ENCODE measurements at places on chromosomes 16 and 17. TPM values are rescaled to one million over a fixed set of nuclear protein-coding genes. Genes with fewer than 3 reads are reported as not detected.

KRTAP2-3 gene
- not detected for polyA plus RNA-seq

TPSG1 gene
- polyA plus RNA-seq: 25.4 TPM

DNA sequence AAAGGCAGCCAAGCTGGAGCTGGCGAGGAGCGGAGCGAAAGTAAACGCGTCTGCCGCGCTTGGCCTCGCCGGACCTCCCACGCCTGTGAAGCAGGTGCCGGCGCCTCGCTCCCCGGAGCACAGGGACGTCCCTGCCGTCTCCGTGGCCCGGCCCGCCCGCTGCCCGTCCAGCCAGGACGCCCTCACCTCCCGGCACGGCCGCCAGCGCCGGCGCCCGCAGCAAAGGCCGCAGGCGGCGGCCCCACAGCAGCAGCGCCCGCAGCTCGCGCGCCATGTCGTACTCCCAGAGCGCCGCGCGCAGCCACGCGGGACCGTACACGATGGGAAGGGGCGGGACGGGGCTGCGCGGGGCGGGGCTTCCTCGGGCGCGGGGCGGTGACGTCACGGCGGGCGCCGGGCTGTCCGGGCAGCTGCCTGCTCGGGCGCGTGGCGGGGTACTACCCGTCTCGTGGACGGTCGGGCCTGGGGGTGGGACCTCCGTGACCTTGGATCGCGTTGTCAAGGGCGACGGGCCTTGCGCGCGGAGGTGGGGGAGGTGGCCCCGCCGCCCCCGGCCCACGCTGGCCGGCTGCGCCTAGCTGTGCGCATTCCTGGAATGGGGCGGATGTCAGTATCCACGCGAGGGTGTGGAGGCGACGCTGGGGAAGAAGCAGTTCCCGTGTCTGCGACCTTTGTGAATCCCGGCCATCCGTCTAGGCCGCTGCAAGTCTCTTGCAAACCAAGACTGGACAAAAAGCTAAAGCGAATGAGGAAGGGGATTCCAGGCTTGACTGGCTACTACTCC lies at the start of gene TRAP1:
Gene TRAP1, minus strand, starts transcription at position 290 of the 784 bp plus-strand sequence. Its CDS starts 16 bp downstream, at position 274.
- peak within 1 kb of the TSS; percentile 95 for H3K4me3 ChIP-seq
- peaks cover 17% of the 10 kb centered on the region for H3K4me1 ChIP-seq
- H3K27me3 ChIP-seq: no peaks in the 10 kb centered on the region
- H3K27ac ChIP-seq: peak within 1 kb of the TSS; percentile 74

GRCh38 chr17:4167786-4168185 lies 24.8 kb downstream of the CYB5D2 start:
- H3K4me3 ChIP-seq: no peak overlapping the region
- H3K36me3 ChIP-seq: peaks cover 79% of the 10 kb centered on the region
- H3K27me3 ChIP-seq: no peaks in the 10 kb centered on the region
- no peak for DNase-seq
- no peaks in the 10 kb centered on the region for H3K4me1 ChIP-seq

DNA sequence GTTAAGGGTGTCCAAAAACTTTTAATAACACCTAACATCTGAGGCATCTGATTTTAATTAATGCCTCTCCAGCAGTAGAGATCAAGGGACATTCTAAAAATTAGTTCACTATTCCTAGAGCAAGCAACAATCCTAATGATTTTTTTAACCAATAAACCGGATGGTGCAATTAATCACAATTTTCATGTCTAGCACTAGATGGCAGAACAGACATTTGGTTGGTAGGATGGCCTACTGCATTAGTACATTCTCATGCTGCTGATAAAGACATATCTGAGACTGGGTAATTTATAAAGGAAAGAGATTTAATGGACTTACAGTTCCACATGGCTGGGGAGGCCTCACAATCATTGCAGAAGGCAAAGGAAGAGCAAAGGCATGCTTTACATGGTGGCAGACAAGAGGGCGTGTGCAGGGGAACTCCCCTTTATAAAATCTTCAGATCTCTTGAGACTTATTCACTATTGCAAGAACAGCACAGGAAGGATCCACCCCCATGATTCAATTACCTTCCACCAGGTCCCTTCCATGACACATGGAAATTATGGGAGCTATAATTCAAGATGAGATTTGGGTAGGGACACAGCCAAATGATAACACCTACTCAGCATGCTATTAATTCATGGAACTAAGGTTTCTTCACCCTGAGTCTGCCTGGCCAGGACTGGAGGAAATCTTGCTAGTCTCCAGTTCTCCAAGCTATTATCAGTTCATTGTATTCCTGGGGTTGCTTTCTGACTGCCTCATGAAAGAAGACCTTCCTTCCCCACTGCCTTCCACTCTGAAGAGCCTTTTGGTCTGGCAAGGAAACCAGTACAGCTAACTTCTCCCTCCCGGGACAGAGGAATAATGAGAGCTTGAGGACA lies 24.8 kb downstream of the HS3ST3A1 start:
- H3K36me3 ChIP-seq: no peaks in the 10 kb centered on the region
- H3K4me1 ChIP-seq: no peaks in the 10 kb centered on the region
- H3K4me3 ChIP-seq: no peak overlapping the region
- no peaks in the 10 kb centered on the region for H3K27me3 ChIP-seq

DNA sequence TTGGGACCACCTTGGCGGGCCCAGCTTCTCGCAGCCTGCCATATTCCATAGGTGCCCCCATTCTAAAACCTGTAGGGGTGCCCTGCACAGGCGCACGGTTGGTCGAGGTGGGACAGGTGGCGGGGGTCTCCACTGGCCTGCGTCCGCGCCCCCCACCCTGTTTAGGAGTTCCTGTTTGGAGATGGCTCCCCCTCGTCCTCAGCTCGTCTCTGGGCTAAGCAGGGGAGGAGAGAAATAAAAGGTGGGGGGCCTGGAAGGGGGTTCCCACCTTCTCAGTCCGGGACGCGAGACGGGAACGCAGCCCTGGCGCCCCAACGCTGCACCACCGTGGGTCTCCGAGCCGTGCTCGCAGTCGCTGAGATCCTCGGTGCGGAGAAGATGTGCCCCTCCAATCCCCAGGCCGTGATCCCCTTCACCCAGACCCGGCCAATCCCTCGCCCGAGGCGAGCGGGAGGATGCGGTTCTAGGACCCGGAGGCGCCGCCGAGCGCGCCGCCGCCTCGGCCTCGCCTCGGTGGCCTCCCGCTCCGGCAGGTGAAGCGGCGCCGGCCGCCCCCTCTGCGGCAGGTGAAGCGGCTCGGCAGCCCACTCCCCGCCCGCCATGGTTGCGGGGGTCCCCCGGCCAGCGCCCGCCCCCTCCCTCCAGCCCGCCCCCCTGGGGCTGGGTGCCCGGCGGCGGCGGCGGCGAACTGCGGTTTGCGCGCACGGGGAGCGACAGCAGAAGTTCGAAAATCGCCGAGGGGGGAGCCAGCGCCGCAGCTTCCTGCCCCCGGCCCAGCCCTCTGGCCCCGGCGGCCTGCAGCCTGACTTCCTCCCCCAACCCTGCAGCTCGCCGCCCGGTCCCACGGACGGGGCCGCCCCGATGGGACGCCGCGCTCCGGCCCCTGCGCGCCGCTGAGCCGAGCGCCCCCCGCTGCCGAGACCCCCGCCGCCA lies at the start of gene FMNL1:
Gene FMNL1, plus strand, starts transcription at position 805 of the 933 bp plus-strand sequence. CDS start 240 bp downstream, outside the sequence.
- H3K4me3 ChIP-seq: peak within 1 kb of the TSS; percentile 16
- peaks cover 54% of the 10 kb centered on the region for H3K27me3 ChIP-seq
- DNase-seq: no peak
- no peak within 1 kb of the TSS for H3K27ac ChIP-seq

- DNase-seq: no peak
- no peaks in the 10 kb centered on the region for H3K27me3 ChIP-seq
- no peak overlapping the region for H3K4me3 ChIP-seq
- H3K36me3 ChIP-seq: peaks cover 5% of the 10 kb centered on the region
- H3K4me1 ChIP-seq: no peaks in the 10 kb centered on the region
Measured at GRCh38 chr16:27642756-27643155, 92.8 kb downstream of the KATNIP start.

GRCh38 chr17:75589919-75590303 lies 2.3 kb downstream of the MYO15B start:
- no peak overlapping the region for H3K27ac ChIP-seq
- no peaks in the 10 kb centered on the region for H3K27me3 ChIP-seq
- peak overlapping the region; percentile 68 for H3K4me3 ChIP-seq
- peaks cover 14% of the 10 kb centered on the region for H3K4me1 ChIP-seq
- no peak for DNase-seq

- DNase-seq: no peak
- peaks cover 10% of the 10 kb centered on the region for H3K27me3 ChIP-seq
- no peaks in the 10 kb centered on the region for H3K36me3 ChIP-seq
- H3K4me1 ChIP-seq: no peaks in the 10 kb centered on the region
- H3K4me3 ChIP-seq: no peak overlapping the region
Measured at GRCh38 chr16:86751076-86752030, 173.0 kb downstream of the FOXL1 start.

- H3K36me3 ChIP-seq: no peaks in the 10 kb centered on the region
- H3K27ac ChIP-seq: peak overlapping the region; percentile 98
- peak; percentile 77 for DNase-seq
- H3K4me1 ChIP-seq: peaks cover 64% of the 10 kb centered on the region
- no peak overlapping the region for H3K4me3 ChIP-seq
- H3K27me3 ChIP-seq: no peaks in the 10 kb centered on the region
Measured at GRCh38 chr16:68387301-68387700, 61.0 kb downstream of the SMPD3 start.

- no peaks in the 10 kb centered on the region for H3K27me3 ChIP-seq
- no peaks in the 10 kb centered on the region for H3K4me1 ChIP-seq
- H3K27ac ChIP-seq: no peak overlapping the region
- no peak overlapping the region for H3K4me3 ChIP-seq
- no peaks in the 10 kb centered on the region for H3K36me3 ChIP-seq
Measured at GRCh38 chr16:87540897-87541146, 48.0 kb upstream of the ZCCHC14 start.
